T-helper 17 cell (primary cell): ENCODE measurements at places on chromosomes 12 and 14.

GRCh38 chr14:31510222-31510621 is 22.4 kb upstream of the GPR33 start:
- no peak for DNase-seq

GRCh38 chr12:88805692-88806091 is 225.4 kb upstream of the KITLG start:
- no peak for DNase-seq

- no peak for DNase-seq
Observed at GRCh38 chr14:105064721-105065143, 498 bp downstream of the GPR132 start.

GRCh38 chr12:33536431-33536830 is 96.8 kb upstream of the SYT10 start:
- no peak for DNase-seq

- no peak for DNase-seq
Observed at GRCh38 chr14:54669721-54670561, 103.0 kb downstream of the SAMD4A start.

DNA sequence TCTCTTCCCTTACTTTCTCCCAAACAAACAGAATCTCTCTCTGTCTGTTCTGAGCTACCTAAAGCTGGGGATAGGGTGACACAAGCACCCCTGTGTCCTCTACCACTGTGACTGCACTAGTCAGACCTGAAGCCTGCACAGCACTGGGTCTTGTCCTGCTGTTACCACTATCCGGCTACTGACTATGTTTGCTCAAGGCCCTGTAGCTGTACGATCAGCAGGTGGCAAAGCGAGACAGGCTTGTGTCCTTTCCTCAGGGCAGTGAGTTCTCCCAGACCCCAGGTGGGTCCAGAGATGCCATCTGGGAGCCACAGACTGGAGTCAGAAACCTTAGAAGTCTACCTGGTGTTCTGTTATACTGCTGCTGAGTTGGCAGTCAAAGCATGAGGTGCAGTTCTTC is 116.4 kb downstream of the NUBPL start:
- no peak for DNase-seq

DNA sequence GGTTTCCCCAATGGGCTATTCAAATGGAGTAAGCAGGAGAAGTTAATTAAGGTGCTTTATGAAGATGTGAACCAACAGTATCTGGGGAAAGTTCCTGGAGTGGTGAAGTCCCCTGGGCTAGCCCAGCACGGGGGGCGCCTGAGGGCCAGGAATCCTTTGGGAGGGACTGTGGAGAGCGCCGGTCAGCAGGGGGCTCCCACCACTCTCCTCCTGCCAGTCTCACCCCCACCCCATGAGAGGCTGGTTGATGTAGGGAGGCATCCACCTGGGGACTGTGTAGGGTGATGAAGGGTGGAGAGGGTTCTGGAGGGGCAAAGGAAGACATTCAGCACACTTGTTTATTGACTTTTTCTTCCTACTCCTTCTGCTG is 4.4 kb downstream of the CEBPE start:
- DNase-seq, result no peak
